IPS DF 6.9 (cell line): ENCODE measurements at places on chromosomes 2 and 18.

GRCh38 chr2:81551040-81551634 lies 1246.6 kb upstream of the LRRTM1 start:
- DNase-seq = no peak

- no peak for DNase-seq
Measured at GRCh38 chr18:8299054-8299980, 309.9 kb upstream of the RAB12 start.

DNA sequence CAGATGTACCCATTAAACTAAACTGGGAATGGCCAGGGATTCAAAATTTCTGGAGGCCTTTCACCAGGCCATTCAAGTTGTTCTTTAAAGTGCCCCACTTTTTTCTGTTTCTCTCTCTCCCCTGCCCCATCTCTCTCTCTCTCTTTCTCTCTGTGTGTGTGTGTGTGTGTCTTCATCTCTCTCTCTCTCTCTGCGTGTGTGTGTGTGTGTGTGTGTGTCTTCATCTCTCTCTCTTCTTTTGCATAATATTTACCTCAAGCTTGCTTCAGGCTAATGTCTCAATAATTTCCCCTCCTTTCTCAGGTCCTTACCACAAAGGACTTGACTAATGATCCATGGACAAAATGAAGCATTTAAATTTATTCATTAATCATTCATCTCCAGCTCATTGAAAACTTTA lies 164.2 kb upstream of the KLHL14 start:
- DNase-seq = no peak

GRCh38 chr2:233015019-233015645 lies 2.1 kb upstream of the NGEF start:
- no peak for DNase-seq

DNA sequence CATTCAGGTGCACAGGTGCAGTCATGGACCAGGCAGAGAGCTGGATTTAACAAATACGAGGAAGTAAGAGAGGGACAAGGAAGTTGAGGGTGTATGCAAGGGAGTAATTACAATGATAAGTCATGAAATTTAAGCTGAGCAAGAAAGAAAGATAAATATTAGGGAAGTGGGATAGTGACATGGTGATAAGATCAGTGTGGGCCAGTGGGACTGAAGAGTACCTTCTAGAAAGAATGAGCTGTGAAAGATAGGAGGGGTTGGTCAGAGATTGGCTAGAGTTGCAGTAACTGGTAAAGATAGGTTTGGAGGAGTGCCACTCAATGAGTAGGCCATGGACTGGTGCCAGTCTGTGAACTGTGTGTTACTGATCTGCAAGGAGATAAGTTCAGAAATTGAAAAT lies 200.8 kb upstream of the SIX3 start:
- DNase-seq = no peak

- no peak for DNase-seq
Measured at GRCh38 chr2:156147594-156148330, 184.8 kb downstream of the NR4A2 start.

DNA sequence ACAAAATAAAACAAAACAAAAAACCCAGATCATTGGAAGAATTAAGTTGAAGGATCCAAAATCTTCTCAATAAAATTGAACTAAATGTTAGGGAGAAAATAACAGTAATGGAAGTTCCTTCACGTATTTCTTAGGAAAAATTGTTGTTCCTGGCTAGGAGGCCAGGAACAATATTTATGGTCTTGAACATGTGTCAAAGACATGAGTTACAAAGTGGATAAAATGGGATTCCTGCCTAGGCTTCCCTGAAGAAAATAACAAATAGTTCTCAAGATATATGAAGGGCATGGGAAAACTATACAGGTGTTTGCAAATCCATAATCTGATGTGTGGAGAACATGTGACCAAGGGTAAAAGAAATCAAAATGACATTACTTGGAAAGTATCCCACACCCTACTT lies 67.6 kb upstream of the ITGB6 start:
- no peak for DNase-seq

DNA sequence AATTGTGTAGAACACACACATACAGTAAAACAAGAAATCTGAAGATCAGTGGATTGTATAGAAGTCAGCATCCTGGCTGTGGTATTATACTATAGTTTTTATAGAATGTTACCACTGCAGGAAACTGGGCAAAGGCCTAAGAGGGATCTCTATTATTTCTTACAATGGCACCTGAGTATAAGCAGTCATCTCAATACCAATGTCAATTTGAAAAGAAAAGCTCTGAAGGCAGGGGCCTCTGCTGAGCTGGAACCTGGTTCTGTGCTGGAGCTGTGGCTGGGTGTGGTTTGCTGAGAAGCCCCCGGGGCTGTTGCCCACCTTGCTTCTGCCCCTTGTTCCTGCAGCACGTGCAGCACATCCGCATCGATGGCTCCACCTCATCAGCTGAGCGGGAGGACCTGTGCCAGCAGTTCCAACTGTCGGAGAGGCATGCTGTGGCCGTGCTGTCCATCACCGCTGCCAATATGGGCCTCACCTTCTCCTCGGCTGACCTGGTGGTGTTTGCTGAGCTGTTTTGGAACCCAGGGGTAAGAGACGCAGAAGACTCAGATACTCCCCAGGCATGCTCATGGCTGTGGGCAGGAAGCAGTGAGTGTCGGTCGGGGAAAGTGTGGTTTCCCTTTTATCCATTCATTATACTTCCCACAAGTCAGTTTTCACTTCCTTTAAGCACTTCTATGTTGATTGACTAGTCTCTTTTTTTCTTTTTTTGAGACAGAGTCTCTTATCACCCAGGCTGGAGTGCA lies 23.5 kb upstream of the RPL37A start:
- no peak for DNase-seq

- no peak for DNase-seq
Measured at GRCh38 chr2:189109921-189110397, 69.6 kb downstream of the COL5A2 start.

- no peak for DNase-seq
Measured at GRCh38 chr18:23761941-23762340, 72.7 kb downstream of the LAMA3 start.

GRCh38 chr2:149180226-149180875 lies 141.9 kb downstream of the LYPD6B start:
- DNase-seq = no peak

- no peak for DNase-seq
Measured at GRCh38 chr2:61090386-61090921, 24.8 kb downstream of the SANBR start.
